ENCODE measurements at places on chromosomes 13 and 19. TPM values are rescaled to one million over a fixed set of nuclear protein-coding genes. Genes with fewer than 3 reads are reported as not detected.

Gene PODNL1
- total RNA-seq, result 0.40 TPM

Gene LIN7B
- total RNA-seq, result 9.2 TPM

Gene KANK2
- total RNA-seq, result 37.5 TPM

Gene ZNF528
- total RNA-seq, result 2.0 TPM

Gene ZNF837
- total RNA-seq, result 0.54 TPM

Gene PNMA8C
- total RNA-seq, result 0.04 TPM

Gene ZNF567
- 4.7 TPM for total RNA-seq

Gene CYP2A6
- total RNA-seq, result 0.31 TPM
